ENCODE measurements at places on chromosomes 16 and 17.

- DNase-seq = no peak
Observed at GRCh38 chr16:61858988-61859387, 177.2 kb downstream of the CDH8 start.

DNA sequence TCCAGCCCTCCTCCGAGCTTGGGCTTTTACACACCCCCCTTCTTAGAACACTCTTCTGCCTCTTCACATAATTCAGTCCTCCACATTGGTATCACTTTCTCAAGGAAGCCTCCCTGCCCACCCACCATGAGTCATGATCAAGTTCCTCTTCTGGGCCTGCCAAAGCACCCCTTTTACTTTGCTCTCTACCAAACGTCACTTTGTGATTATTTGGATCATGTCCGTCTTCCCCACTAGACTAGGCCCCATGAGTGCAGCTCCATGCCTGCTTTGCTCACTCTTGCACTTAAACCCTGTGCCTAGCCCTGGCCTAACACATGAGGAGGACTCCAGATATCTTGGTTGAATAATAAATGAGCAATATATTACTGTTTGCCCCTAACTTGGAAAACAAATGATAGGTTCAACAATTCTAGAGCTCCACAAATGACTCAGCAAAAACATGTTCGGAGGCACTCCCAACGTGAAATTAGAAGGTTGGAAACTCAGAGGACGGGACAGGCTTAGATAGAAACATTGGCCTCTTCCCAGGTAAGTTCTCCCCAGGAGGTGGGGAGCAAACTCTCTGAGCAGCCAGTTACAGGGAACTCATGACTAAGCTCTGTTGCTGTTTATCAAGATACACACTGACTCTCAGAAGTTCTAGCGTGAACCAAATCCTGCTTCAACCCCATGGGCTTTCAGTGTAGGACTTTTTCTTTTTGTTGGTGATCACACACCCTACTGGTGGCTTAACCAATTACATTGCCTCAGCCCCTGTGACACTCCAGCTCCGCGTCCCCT, 28.3 kb downstream of the G6PC1 start:
- no peak for DNase-seq

GRCh38 chr16:87074641-87075318, 242.4 kb downstream of the C16orf95 start:
- no peak for DNase-seq

- DNase-seq = no peak
Observed at GRCh38 chr17:43612515-43612914, 49.2 kb downstream of the MEOX1 start.

- no peak for DNase-seq
Observed at GRCh38 chr16:74984194-74984528, 762 bp downstream of the WDR59 start.

- peak; percentile 26 for DNase-seq
Observed at GRCh38 chr16:72787514-72788268, 260.2 kb downstream of the ZFHX3 start.

All from NCI-H1105 treated with DMSO at 0.1 percent for 48 hours (cell line).